H7 (cell line): ENCODE measurements at places on chromosomes 6 and 20.

DNA sequence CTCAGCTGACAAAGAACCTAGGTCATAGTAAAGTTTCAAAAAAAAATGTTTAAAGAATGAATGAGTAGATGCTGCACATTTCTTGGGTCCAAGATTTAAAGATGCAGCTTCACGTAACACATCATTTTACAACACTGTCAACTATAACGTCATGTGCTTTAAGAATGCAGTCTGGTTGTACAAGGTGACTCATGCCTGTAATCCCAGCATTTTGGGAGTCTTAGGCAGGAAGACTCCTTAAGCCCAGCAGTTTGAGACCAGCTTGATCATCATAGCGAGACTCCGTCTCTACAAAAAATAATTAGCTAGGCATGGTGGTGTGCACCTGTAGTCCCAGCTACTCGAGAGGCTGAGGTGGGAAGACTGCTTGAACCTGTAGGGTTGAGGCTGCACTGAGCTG is 21.9 kb downstream of the SLC17A5 start:
- no peak for DNase-seq

GRCh38 chr6:39488255-39488879 is 165.9 kb upstream of the KCNK16 start:
- no peak for DNase-seq

GRCh38 chr6:99810942-99811620 is 182.9 kb downstream of the MCHR2 start:
- DNase-seq: no peak

DNA sequence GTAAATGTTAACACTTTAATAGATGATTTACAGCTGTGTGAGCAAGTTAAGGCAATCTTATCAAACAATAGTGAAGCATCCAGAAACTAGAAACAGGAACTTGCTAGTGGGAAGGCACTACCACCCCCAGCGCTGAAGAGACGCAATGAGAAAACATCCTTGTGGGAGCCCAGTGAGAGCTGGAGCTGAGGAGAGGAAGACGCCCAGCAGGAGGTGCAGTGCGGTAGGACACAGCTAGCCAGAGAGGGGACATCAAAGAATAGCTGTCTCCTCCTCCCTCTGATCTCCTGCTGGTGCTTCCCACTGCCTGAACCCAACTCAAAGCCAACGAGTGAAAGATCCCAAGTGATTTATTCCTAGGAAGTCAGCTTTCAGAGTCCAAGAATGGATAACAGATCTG is 140.3 kb downstream of the COL12A1 start:
- DNase-seq: peak; percentile 14

- no peak for DNase-seq
These were observed 6.3 kb upstream of the TGM3 start for GRCh38 chr20:2289475-2289874.

- DNase-seq: no peak
These were observed 32.3 kb upstream of the DUSP22 start for GRCh38 chr6:259901-260508.

- no peak for DNase-seq
These were observed 4.7 kb downstream of the GTSF1L start for GRCh38 chr20:43722153-43722505.

DNA sequence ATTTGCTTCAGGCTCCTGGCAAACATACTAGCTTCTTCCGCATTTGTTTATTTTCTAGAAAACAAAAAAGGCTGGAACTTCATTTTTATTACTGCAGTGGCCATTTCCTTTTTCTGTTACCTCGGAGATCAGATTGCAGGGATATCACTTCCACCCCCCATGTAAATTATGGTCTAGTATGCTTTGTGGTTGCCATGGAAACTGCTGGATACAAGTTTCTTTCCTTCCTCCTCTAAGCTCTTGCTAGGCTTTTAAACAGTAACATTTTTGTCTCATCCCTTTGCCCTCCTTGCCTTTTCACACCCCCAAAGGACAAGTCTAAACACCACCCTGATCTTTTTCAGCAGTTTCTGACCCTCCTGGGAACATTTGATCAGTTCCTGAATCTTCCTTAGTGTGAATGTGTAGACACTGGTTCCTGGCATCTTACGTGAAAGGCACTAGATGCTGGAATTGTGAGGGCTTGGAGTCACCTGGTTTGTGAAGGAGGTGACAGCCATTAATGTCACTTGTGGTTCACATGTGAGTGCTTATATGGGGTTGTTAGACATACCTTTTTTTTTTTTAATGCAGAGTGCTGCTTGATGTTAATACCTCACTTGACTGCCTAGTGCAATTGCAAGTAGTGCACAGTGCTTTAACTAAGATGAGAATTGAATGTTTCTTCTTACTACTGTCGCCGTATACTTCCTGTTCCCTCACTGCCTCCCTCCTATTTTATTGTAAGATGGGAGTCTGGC is 181.6 kb downstream of the JARID2 start:
- no peak for DNase-seq

GRCh38 chr6:34333858-34334257 is 58.6 kb downstream of the NUDT3 start:
- DNase-seq: no peak

GRCh38 chr6:118297821-118298220 is 250.3 kb upstream of the PLN start:
- no peak for DNase-seq

DNA sequence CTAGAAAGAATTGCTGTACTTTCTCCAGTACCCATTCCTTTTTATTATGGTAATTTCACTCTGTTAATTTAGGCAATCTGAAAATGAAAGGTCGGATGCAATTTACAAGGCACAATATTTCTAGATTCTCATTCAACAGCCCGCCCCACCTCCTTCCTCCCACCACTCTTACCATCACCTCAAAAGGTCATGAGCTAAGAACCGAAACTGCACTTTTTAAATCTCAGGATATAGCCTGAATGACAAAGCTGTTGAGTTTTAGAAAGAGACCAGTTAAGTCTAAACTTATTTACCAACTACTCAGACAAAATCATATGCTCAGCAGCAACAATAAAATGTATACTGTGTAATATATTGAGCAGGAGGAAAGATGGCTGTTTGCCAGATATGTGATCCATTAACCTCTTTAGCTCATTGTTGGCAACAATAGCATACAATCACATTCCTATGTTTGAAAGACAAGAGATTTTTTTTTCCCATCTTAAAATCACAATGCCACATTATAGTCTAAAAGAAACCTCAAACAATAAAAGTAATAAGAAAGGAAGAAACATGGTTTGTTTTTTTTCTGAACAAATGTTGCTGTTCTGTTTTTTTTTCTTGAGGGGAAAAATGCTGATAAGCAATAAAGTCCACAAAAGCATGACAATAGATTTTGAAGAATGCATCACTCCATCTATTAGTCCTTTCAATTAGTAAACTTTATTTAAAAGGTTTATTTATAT is 1.6 kb upstream of the HS3ST5 start:
- peak; percentile 11 for DNase-seq

GRCh38 chr20:37856932-37857660 is 45.8 kb upstream of the VSTM2L start:
- DNase-seq: no peak

GRCh38 chr6:6331946-6332601 is 11.6 kb upstream of the F13A1 start:
- DNase-seq: no peak

DNA sequence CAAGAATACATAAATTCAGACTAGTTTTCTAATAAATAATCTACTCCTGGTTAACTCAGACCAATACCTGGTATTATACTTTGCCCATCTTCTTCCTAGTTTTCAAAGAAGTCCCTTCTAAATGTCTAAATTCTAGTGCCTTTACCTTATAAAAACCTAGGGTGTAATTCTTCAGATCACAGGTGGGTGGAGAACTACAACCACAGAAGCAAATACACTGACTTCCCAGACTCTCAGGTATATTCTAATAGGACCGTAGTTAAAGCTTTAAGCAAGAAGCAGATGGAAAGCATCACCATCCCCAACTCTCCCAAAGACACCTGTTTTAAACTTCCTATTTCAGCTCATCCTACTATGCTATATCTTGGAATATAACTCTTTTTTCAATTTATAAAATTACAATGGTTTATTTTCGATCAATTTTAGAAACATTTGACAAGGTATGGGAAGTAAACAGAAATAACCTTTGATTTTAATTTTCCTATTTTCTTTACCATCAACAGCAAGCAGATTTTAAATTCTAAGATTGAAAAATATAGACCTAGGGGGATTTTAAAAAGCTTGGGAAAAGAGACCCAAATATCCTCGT is 15.8 kb downstream of the MAN1A1 start:
- DNase-seq: no peak

DNA sequence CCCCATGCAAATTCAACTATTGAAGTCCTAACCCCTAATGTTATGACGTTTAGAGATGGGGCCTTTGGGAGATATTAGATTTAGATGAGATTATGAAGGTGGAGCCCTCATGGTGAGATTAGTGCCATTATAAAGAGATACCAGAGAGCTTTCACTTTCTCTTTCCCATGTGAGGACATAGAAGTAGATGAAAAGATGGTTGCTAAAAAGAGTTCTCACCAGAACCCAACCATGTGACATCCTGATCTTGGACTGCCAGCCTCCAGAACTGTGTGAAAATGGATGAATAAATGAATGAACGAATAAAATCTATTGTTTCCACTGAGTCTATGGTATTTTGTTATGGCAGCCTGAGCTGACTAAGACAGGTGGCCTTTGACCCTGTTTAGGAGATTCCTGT is 50.6 kb upstream of the FBXO30 start:
- DNase-seq: no peak

GRCh38 chr6:43772681-43773049 is 2.7 kb downstream of the VEGFA start:
- peak; percentile 82 for DNase-seq

DNA sequence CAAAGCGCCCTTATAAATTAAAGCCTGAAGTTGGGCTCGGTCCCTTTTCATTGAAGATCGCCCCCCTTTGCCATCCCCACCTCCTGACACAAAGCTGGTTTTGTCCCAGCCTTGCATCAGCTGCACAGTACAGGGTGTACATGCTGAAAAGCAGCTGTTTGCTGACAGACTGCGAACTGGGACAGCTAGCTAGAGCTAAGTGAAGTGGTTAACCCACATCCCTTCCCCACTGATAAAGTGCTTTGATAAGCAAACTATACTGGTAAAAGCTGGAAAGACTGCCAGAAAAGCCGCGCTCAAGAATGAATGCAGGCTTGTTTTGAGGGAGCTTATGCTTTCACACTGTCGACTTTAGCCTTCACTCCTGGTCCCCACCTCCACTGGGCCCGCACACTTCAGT is 207.3 kb downstream of the GMDS start:
- DNase-seq: no peak

DNA sequence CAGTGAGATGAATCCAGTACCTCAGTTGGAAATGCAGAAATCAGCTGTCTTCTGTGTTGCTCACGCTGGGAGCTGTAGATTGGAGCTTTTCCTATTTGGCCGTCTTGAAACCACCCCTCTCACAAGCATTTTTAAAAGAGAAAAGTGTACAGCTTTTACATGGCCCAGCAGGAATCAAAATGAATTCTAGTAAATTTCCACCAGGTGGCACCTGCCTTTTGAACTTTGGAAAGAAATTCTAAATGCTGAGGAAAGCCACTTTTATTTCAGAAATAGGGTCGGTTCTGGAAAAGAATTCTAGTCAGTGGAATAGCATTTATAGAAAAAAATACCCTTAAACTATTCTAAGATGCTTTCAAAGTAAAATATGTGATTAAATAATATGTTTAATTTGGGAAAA is 647.8 kb downstream of the CD109 start:
- DNase-seq: no peak

GRCh38 chr6:137518386-137518983 is 24.3 kb upstream of the OLIG3 start:
- no peak for DNase-seq

DNA sequence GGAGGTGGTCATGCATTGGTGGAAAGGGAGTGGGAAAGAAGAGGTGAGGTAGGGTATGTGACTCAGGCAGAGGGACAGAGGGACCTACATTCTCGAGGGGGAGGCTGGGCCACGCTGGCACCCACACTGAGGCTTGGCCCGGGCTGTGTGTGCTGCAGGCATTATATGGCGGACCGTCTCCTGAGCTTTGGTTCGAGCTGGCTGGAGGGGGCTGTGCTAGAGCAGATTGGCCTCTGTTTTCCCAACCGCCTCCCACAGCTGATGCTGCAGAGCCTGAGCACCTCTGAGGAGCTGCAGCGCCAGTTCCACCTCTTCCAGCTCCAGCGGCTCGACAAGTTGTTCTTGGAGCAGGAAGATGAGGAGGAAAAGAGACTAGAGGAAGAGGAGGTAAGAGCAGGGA is 23.4 kb downstream of the DNPH1 start:
- DNase-seq: no peak

- no peak for DNase-seq
These were observed 39.4 kb downstream of the CD164 start for GRCh38 chr6:109342911-109343310.

DNA sequence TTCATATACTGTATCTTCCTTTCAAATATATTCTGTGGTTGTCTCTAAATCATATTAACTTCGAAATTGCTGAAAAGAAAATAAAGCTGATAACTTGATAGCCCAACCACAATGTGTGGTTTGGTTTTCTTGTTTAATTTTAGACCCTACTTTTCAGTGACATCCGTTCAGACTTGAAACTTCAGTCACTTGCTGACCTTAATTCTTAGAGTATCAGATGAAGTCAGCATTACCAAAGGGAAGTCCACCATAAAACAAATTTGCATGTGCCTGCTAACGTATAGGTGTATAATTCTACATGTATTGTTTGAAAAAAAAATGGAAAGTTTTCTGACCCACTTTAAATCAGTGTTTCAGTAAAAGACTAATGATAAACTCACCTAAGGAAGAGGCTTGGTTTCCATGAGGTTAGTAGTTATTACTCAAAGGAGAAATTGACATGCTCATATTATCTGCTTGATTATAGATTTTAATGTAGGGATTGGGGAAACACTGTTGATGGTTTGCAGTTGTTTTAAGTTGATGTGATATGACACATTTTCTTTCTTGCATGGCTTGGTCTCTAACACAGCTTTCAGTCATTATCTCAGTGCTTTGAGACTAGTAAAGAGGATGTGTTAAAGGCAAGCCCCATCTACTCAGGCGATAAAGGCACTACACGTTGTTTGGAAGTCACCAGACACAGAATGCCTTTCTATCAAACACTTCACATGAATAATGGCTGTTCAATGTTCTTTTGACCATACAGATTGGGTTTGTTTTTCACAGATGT is 5.2 kb upstream of the IL17A start:
- DNase-seq: no peak

DNA sequence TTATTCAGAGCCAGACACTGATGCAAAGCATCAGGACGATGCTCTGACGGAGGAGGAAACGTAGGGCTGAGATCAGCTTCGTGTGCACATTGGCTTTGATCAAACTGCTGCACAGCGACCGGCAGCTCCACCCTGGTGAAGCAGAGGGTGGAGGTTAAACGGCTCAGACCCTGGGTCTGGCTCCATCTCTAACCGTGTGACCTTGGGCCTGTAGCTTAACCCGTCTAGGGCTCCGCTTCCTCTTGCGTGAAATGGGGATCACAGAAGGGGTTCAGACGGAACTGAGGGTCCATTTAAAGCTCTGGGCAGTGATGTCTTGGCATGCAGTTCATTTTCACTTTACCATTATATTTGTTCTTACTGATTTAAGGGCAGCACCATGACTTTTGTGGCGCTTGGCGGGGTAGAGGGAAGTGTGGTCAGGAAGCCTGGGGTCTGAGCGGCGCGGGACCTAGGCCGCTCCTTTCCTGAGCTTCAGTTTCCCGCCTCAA is 644 bp downstream of the RBL1 start:
- peak; percentile 33 for DNase-seq

GRCh38 chr6:15586503-15586902 is 76.3 kb downstream of the DTNBP1 start:
- DNase-seq: no peak

GRCh38 chr20:5531318-5532081 is 214.7 kb upstream of the PROKR2 start:
- DNase-seq: no peak
